ENCODE measurements at places on chromosomes 2 and 18.

DNA sequence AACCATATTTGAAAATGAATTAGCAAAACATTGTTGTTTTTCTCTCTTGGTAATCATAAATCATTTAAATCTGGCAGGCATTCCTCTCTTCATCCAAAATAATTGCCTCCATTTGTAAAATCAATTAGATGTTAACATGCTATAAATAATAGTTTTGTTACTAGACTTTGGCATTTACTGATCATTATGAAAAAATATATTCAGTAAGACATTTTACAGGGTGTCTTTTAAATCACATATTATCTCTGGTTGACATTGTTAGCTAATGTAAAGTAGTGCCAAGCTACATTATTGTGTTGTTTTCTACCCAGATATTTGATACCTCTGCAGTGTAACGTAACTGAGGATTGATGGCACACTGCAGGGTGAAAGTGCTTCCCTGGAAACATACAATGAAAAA is 31.8 kb upstream of the DLX1 start:
- DNase-seq: no peak

DNA sequence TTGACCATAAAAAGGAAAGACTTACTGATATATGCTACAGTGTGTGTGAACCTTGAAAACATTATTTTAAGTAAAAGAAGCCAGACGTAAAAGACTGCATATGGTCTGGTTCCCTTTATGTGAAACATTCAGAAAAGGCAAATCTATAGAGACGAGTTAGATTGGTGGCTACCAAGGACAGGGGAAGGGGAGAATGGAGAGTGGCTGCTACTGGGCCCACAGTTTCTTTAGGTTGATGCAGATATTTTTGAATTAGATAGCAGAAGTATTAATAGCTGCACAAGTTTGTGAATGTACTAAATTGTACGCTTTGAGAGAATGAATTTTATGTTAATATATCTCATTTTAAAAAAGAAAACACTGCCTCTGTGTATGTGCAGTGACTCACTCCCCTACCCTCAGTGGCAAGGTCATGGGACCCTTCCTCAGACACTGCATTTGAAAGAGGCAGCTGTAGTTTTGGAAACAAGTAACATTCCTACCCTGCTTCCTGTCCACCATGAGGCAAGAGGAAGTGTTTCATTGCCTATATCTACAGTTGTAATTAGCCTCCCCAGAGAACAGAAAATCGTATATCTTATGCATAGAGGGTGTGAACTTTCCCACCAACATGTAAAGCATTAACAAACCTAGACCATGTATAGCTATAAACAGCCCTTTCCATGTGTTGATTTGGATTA is 29.8 kb upstream of the ARMC9 start:
- no peak for DNase-seq

DNA sequence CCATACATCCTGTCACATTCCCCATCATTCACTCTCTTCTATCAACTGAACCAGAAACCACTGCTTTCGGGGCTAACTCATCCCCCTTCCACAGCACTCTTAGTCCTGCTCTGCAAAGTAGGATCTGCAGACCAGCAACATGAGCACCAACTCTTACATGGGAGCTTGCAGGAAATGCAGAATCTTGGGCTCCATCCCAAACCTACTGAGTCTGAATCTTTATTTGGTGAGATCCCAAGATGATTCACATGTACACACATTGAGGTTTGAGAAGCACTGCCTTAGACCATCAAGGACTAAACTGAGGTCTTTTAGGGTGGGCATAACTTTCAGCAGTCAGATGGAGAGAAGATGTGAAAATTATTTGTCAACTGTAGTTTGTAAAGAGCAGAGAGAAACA is 235.6 kb upstream of the EPHA4 start:
- no peak for DNase-seq

DNA sequence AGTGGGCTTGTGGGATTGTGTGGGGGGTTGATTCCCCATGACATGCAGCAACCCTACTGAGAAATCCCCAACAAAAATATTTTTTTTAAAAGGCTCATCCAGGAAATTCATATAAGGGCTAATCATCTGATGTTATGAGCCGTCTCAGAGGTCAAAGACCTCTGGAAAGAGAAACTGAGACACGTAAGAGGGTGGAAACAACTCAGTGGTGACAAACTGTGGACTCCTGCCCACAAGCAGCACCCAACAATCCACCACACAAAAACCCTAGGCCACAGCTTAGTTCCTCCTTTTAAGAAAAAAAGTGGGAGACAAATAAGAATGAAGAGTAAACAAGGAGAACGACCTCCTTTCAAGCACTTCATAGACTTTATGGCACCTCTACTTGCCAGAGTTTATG is 1096.1 kb upstream of the NRXN1 start:
- DNase-seq: no peak

DNA sequence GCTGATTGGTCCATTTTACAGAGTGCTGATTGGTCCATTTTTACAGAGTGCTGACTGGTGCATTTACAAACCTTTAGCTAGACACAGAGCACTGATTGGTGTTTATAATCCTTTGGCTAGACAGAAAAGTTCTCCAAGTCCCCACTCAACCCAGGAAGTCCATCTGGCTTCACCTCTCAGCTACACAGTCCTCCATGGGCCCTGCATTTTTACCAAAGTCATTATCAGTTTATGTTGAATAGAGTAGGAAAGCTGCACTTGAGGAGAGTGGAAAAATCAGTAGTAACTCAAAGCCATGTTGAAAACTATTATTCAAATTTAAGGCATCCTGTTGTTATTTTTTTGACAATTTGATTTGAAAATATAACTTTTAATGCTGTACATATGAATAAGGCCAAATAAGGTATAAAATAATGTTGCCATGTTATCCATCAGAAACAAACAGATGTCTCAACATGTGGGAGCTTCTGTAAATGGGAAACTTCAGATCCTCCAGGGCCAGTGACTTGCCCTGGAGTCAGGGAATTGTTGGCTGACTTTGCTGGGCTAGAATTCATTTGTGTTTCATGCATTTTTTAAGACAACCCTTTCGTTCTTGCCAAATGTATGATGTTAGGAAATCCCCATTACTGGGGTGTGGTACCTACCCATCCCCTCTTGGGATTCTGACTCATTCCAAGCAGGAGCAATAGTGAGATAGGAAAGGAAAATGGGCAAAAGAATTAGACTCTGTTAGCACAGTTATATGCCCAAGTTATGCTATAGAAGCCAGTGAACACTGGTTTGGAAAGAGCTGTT is 37.8 kb upstream of the CCDC195 start:
- DNase-seq: no peak

GRCh38 chr2:47050021-47050760 is 104.9 kb downstream of the STPG4 start:
- DNase-seq: no peak

Data from activated T-cell treated with anti-CD3 and anti-CD28 coated beads, Interleukin-2, amount 50 U/mL, for 48 hours (primary cell).